Myocyte (in vitro differentiated cells): ENCODE measurements at places on chromosomes 12 and 14. TPM values are rescaled to one million over a fixed set of nuclear protein-coding genes. Genes with fewer than 3 reads are reported as not detected.

DNA sequence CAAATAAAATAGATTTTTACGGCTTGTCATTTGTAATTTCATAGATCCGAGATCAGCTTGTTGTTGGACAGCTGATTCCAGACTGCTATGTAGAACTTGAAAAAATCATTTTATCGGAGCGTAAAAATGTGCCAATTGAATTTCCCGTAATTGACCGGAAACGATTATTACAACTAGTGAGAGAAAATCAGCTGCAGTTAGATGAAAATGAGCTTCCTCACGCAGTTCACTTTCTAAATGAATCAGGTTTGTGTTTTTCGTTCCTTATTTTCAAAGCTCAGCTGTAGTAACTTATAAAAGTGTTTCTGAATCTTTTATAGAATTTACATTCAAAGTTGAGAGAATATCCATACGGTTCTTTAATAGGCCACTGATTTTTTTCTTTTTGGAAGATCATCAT is 89.1 kb downstream of the LRRK2 start:
- no peak for DNase-seq

ACVRL1 gene
- 0.52 and 0.78 TPM in 2 replicates for total RNA-seq

MTA1 gene
- total RNA-seq: 44.0 and 50.9 TPM in 2 replicates

TMEM121 gene
- 3.9 and 5.3 TPM in 2 replicates for total RNA-seq
